Hematopoietic multipotent progenitor cell treated with erythropoietin and hydrocortisone succinate and interleukin-3 and kit ligand, for 17 days (in vitro differentiated cells): ENCODE measurements at places on chromosomes 7 and 10.

- DNase-seq: no peak
These were observed 185.4 kb downstream of the JCAD start for GRCh38 chr10:29873941-29874484.

DNA sequence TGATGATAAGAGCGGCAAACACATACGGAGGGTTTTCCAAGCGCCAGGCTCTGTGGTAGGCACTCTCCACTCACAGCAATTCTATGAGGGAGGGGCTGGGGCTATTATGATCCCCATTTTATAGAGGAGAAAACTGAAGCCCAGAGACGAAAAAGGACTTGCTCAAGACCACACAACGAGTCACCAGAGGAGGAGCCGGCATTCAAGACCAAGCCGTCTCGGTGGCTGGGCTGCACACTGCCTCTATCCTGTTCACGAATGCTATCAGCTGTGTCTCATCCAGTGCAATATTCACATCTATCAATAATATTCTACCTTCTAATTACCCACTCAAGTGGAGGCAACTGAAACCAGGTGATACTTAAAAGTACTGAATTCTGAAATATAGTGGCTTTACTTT lies 67.8 kb upstream of the NMT2 start:
- DNase-seq: no peak

- no peak for DNase-seq
These were observed 21.5 kb downstream of the LMOD2 start for GRCh38 chr7:123677061-123677715.

DNA sequence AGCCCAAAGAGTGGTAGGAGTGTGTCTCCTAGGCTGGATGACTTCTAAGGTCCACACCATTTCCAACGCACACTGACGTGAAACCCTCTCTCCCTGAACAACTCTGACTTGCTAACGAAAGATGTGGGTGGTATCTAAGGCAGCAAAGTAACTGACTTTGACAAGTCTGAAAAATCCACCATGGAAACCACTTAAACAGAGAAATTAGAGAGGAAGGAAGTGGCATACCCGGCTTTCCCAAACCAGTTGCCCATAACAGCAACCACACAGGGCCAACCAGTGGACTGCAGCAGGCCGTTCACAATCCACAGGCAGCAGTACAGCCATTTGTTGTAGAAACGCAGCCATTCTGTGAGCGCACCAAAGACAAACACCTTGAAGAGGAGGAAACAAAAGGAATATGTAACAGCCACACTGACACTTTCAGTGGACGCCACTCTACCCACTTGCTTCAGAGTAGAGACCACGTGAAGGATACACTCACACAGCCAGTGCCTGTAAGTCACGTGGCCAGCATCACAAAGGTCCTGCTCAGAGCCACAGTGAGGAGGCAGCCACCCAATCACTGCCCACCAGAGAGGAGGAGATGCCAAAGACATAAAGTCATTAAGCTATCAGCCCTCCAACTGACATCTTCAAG lies 39.8 kb downstream of the SLC37A3 start:
- no peak for DNase-seq

GRCh38 chr7:91945476-91945875 lies 4.8 kb downstream of the AKAP9 start:
- no peak for DNase-seq

DNA sequence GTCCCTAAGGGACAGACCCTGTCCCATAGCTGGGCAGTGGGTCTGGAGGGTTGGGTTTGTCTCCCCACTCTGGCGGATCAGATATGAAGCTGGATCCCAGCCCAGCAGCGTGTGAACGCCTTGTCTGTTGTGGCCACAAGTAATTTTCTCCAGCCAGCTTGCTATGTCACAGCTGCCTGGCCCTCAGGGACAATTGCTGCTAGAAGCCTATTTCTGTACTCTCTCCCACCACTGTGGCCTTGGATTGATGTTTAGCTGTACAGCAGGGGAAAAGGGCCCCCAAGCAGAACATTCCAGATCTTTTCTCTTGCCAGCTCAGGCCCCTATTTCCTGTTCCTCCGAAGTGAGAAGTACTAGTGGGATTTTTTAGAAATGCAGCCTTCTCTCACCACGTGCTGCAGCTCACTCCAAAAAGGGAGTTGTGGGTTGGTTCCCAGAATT lies 53.5 kb upstream of the WAC start:
- DNase-seq: no peak

DNA sequence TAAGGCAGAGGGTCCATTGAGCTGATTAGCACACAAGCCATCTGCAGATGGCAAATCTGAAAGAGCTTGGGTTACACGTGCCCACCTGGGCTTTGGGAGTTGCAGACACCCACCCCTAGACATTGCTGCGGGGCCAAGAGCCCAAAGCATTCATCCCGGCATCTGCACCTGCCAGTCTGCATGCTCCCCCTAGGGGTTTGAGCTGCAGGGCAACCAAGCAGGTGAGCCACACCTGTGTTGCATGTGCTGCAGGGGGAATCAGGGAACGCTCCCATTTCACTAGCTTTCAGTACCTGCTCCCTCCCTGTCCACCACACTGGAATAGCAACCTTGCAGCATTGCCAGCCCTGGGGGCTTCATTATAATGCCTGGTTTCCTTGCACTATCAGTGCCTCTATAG lies 21.1 kb downstream of the C7orf33 start:
- no peak for DNase-seq
